Activated B cell treated with CpG ODN at 0.5 μM for 24 hours (primary cell): ENCODE measurements at places on chromosomes 2 and 18. TPM values are rescaled to one million over a fixed set of nuclear protein-coding genes. Genes with fewer than 3 reads are reported as not detected.

- DNase-seq = no peak
These were observed 304.0 kb upstream of the REG3G start for GRCh38 chr2:78721355-78722033.

- no peak for DNase-seq
These were observed 20.3 kb downstream of the SALL3 start for GRCh38 chr18:78999939-79000338.

DNA sequence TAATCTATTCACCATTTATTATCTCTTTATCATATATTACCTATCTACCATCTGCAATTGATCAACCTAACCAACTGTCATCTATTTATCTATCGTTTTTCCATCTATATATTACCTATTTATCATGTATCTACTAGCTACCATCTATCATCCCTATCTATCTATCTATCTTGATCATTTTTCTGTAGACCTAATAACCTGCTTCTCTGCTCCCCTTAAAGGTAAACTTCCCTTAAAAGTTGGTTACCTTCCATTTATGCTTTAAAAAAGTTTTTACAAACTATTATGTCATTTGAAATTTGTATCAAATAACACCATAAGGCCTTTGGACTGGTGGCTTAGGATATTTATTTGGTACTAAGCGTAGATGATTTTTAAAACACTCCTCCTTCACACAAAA lies 47.2 kb downstream of the TMEM18 start:
- no peak for DNase-seq

ABCG5 gene
- not detected in 2 replicates for total RNA-seq

DNA sequence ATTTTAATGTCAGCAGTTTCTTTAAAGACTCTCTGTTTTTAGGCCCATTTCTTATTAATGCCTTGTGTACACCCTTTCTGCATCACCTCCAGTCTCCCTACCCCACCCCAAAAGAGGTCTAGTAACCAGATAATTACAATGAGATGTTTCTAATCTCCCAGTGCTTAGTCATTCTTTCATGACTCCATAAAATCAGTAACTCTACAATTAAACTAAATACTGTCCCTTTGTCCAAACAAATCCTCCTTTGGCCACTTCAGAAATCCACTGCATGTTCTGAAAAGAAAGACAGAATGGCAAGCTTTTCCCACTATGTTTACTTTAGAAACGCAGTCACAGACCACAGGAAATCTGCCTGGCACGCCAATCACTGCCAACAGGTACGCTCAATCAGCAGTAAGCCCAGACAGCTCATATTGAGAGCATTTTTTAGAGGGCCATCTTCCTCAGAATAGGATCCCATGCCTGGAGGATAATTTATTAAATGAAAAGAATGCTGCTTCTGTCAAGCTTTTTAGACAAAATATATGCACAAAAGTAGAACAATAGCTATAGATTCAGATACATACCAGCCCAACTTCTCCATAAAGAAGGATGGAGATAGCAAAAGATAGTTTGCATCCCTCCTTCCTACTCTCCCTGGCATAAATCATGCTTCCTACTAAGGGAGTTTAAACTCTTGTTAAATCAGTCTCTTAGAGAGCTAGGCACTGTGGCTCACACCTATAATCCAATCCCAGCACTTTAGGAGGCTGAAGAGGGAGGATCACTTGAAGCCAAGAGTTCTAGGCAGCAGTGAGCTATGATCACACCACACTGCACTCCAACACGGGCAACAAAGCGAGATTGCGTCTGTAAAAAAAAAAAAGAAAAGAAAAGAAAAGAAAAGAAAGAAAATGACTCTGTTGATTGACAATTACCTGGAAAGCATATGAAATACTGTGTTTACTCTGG lies 14.6 kb downstream of the CLASP1 start:
- DNase-seq = no peak

MRPL44 gene
- 29.9 and 30.4 TPM in 2 replicates for total RNA-seq

- no peak for DNase-seq
These were observed 93.6 kb upstream of the NFATC1 start for GRCh38 chr18:79302120-79302519.

- DNase-seq = no peak
These were observed 666.0 kb downstream of the DSC3 start for GRCh38 chr18:30376515-30376914.

DNA sequence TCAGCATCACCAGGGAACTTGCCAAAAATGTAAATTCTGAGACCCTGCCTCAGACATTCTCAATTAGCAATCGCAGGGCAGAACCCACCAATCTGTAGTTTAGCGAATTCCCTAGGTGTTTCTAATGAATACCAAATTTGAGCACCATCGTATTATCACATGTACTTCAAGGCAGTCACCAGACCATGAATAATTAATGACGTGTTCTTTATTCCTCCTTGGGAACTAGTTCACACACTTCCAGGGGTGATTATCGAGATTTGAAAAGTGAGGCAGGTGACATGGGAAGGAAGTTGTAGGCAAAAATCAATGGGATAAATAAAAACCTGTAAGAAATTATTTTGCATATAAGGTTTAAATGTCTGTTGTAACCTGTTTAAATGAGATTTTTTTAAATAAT lies 102.5 kb upstream of the CRIM1 start:
- DNase-seq = no peak

- no peak for DNase-seq
These were observed 6.1 kb upstream of the GPC1 start for GRCh38 chr2:240429341-240429871.

KIF5C gene
- 1.4 and 2.6 TPM in 2 replicates for total RNA-seq

LYPD6B gene
- 0.58 and 1.4 TPM in 2 replicates for total RNA-seq

DNA sequence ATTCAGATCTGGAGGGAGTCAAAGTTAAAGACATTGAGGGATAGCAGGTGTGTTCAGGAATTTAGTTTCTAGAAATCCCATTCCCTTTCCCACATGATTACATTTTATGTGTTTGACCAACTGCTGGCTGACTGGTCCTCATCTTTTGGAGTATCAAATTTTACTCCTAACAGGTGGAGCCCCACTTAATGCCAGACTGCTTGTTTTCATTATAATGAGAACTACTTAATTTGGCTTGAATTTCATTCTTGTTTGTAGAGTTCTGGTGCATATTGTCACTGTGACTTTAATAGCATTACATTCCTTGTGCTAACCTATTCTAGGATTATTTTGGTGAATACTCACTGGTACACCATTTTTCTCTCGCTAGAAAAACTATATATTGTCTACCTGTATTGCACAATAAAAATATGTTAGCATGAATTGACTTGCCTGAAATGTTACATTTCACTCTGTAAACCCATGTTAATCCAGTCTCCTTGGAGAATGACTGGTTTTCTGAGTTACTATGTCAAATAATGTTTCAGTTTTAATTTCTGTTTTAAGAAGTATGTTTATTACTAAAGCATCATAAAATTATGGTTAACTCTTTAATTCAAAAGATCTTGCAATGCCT lies 98.2 kb downstream of the TANC1 start:
- DNase-seq = no peak

DNA sequence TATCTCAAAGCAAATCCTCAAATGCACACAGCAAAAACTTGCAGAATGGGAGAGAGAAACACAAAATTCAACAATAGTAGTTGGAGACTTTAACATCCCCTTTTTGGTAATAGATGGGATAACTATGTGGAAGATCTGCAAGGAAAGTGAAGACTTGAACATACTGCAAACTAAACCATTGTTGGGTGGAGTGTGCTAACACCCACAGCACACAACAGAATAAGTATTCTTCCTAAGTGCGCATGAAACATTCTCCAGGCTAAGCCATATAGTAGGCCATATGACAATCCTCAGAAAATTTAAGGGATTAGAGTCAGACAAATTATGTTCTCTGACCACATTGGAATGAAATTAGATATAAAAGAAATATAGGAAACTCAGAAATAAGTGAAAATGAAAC lies 230.6 kb downstream of the FBXO15 start:
- no peak for DNase-seq

DNA sequence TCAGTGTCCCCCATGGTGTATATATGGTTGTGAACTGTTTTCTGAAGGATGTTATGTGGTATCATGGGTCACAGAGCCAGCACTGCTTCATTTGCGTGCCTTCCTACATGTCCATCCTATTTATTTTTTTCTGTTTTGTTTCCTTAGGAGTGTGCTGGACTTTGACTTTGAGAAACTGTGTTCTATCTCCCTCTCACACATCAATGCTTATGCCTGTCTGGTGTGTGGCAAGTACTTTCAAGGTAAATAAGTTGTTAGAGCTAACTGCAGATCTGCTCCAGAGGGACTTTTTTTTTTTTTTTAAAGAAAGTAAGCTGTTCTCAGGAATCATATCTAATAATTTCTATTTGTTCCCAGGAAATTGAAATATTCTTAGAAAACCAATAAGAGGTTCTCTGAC lies 5.4 kb downstream of the USP39 start:
- no peak for DNase-seq

CREG2 gene
- not detected in 2 replicates for total RNA-seq

KLHL41 gene
- 0.24 and 0.27 TPM in 2 replicates for total RNA-seq

DNA sequence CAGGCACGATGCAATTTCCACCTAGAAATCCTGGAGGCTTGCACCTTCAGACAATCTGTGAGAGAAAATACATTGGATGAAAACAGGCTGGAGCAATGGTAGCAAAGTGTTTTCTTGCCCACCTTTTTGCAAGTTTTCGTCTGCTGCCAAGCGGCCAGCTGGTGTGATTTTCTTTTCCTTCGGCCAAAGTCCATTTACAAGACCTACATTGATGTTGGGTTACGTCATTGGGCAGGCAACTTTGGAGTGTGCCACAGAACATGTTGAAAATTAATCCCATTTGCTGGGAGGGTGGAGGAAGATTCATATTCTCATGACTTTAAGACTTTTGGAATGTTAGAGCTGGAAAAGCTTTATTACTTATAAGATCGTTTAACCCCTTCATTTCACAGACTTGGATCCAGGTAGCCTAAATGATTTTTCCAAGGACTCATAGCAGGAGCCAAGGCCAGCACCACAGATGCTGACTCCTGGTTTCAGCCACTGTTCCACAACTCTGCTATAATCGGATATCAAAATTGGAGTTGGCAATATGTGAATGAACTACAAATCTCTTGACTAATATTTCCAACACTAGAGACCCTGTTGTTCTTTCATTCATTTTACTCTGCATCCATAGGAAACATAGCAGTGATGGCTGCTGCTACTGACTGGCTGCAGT lies 352.1 kb downstream of the RND3 start:
- no peak for DNase-seq

GRCh38 chr18:24964216-24964615 lies 387.8 kb downstream of the ZNF521 start:
- DNase-seq = peak; percentile 30

C2orf72 gene
- total RNA-seq = not detected in 2 replicates

- DNase-seq = no peak
These were observed 148.3 kb downstream of the HNMT start for GRCh38 chr2:138112536-138112935.

FOXI3 gene
- total RNA-seq = not detected in 2 replicates

DNA sequence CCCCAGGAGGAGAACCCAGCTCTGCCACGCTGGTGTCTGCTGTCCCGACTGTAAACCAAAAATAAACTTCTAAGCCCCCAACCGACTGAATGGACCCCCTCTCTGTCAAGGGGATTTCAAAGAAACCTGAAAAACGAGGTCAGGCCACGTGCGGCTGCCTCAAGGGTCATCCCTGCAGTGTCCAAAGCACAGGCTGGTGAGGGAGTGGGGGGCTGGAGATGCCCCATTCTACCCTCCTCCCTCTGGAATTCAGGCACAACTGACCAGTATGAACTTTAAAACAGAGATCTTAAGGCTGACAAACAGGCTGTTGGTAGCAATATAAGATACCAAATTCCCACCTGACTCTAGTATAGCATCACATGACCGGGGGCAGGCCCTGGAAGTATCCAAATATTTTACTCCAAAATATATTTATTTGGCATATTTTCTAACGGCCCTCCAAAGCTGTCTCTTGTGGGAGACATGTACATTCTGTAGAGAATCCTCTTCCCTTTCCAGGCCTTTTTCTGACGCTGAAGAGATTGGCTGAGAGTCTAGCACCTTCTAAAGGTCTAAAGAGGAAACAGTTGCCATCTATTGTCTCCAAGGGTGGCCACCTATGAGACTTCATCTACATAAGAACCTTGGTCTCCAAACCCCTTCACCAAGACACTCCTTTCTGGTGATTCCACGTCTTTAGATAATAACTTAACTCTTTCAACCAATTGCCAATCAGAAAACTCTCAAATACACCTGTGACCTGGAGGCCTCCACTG lies 40.4 kb upstream of the CTDP1 start:
- no peak for DNase-seq

DNA sequence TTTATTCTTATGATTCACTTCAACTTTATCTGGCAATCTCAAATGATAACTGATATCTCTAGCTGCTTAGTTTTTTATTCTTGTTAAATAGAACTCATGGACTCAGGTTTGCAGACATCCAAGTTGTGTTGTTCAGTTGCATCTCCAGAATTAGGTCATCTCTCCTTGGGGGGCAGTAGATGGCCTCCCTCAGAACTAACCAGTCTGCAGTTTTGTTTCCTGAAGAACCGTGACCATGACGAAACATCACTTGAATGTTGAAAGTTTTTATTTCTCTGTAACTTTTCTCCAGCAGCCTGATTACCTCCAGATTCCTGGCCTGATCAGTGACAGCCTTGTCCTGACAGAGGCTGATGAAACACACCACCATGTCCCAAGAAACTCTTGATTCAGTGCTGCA lies 321.5 kb downstream of the GALNT13 start:
- no peak for DNase-seq

DNA sequence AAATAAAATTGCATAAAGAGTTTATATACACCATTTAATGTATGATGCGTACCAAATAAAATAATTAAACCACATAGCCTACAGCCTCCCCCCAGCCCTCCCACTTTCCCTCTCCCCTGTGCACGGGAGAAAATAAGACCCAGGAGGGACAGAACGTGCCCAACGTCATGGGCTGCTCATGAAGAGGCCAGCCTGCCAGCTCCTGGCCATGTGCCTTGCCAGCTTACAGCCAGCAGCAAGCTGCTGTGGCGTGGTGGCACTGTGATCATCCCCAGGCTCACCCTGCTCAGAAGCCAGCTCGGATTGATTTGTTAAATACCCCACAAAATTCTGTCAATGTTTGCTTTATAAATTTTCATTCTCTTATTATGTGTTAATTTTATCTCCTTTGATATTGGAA lies 7.6 kb downstream of the GPR148 start:
- DNase-seq = no peak

NEB gene
- 1.2 and 2.0 TPM in 2 replicates for total RNA-seq

UGT1A10 gene
- total RNA-seq = not detected in 2 replicates

TUBB6 gene
- total RNA-seq = 29.7 and 31.9 TPM in 2 replicates

- no peak for DNase-seq
These were observed 42.0 kb upstream of the B3GNT7 start for GRCh38 chr2:231353469-231353868.

DNA sequence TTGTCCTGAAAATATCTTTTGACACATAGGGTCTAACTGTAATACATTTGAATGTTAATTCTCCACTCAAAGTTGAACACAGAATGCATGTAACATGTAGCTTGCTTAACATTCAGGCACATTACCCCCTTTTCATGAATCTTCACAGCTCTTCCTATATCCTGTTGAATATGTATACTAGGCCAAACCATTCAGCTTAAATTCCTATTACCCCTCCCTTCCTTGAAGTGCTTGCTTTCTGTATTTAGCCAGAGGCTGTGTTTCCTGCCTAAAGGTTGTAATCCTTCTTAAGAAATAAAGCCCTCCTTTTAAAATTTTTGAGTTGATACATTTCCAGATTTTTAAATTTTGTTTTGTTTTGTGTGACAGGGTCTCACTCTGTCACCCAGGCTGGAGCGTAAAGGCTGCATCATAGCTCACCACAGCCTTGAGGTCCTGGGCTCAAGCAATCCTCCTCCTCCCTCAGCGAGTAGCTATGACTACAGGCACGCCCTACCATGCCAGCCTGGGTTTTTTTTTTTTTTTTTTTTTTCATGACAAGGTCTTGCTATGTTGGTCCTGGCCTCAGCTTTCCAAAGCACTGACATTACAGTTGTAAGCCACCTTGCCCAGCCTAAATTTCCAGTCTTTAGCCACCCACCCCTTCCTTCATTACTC lies 357.6 kb downstream of the DSC3 start:
- no peak for DNase-seq
